ENCODE measurements at places on chromosomes 4 and X. TPM values are rescaled to one million over a fixed set of nuclear protein-coding genes. Genes with fewer than 3 reads are reported as not detected.

GRCh38 chrX:3129256-3129655 lies 88.0 kb downstream of the ARSF start:
- peak; percentile 84 for DNase-seq

DNA sequence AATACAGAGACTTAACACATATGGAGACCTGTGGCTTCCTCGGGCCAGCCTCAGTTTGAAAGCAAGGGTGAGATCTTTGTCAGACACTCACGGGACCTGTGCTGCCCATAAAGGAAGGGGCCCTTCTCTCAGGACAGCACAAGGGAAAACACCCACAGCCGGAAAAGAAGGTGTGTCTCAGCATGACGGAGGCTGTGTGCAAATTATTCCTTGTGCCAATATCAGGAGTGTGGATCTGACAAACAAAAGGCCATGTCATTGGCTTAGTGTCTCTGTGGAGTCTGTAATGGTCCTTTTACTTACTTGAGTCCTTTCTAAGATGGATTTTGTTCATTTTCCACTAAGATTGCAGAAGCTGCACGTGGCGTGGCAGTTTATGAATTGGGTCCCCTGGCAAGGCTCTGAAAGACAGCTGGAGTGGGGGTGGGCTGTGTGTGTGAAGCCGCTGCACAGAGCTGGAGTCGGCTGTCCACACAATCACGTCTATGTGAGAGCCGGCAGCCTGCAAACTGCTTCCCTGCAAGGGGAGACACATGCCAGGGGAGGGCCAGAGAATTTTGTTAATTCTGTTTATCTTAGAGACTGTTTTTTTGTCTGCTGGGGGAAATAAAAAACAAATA lies 1.9 kb downstream of the ENPP6 start:
- DNase-seq = no peak

- no peak for DNase-seq
Measured at GRCh38 chrX:153820601-153821000, 9.7 kb downstream of the PDZD4 start.

- DNase-seq = no peak
Measured at GRCh38 chrX:100479329-100479728, 69.3 kb upstream of the PCDH19 start.

- no peak for DNase-seq
Measured at GRCh38 chr4:52099860-52100461, 48.9 kb downstream of the SPATA18 start.

DNA sequence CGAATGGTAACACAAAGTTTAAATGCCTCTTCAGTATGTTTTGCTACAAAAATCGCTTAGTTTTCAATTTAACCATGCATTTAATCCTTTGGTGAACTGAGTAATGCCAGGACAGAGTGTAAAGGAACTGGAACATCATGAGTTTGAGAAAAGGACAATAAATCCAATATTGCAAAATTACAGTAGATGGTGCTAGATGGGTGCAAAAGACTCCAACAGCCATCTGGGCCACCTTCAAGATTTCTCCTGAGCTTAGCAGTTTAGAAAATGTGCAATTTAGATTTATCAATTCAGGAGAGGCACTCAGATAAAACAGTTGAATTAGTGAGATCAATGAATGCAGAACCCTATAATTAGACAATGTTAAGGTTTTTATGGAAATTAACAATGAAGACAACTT lies 33.2 kb upstream of the MID1IP1 start:
- peak; percentile 31 for DNase-seq

- no peak for DNase-seq
Measured at GRCh38 chr4:150782921-150783320, 201.0 kb downstream of the MAB21L2 start.

- DNase-seq = no peak
Measured at GRCh38 chr4:24799544-24800324, 4.4 kb downstream of the SOD3 start.

DNA sequence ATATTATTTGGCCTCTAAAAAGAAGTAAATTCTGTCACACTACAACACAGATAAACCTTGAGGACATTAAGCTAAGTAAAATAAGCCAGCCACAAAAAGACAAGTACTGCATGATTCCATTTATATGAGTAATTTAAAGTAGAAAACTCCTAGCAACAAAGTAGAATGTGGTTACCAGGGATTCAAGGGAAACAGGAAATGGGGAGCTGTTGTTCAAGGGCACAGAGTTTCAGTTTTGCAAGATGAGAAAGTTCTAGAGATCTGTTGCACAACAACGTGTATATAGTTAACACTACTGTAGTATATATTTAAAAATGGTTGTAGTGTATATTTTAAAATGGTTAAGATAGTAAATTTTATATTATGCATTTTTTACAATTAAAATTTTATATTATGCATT lies 25.4 kb downstream of the SEC31A start:
- peak; percentile 91 for DNase-seq

GRCh38 chrX:124113621-124114600 lies 152.4 kb downstream of the STAG2 start:
- no peak for DNase-seq

- peak; percentile 24 for DNase-seq
Measured at GRCh38 chr4:80239480-80240150, 26.8 kb upstream of the FGF5 start.

The TMEM47 gene
- total RNA-seq = 52.1 TPM

The GAGE2A gene
- not detected for total RNA-seq

The SHROOM2 gene
- total RNA-seq = 0.98 TPM

The DOK7 gene
- total RNA-seq = 3.1 TPM

The FGB gene
- not detected for total RNA-seq

The IL1RAPL1 gene
- total RNA-seq = 1.3 TPM

The PPEF2 gene
- total RNA-seq = not detected

The RAI2 gene
- total RNA-seq = not detected

The PRKG2 gene
- 1.1 TPM for total RNA-seq

The TBC1D19 gene
- 28.6 TPM for total RNA-seq

The HEPH gene
- not detected for total RNA-seq
